ENCODE measurements at places on chromosomes 2 and 18.

DNA sequence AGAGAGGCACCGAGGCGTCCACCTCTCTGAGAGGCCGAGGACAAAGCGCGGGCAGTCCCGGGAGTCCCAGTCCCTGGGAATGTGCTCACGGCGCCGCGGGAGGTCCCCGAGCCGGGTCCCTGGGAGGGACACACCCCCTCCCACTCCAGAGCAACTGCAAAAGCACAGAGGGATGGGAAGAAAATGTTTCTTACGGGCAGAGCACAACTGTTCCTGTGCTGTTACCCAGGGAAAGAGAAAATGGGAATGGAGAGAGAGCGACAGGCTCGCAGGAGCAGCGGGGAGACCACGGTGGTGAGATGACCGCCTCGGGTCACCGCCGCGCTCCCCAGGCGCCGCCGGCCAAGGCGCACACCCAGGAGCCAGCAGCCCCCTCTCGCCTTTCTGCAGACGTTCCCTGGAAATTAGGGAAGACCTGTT is 1.2 kb upstream of the BCL11A start:
- DNase-seq = no peak

- no peak for DNase-seq
Observed at GRCh38 chr2:127599211-127599610, 46.7 kb upstream of the GPR17 start.

DNA sequence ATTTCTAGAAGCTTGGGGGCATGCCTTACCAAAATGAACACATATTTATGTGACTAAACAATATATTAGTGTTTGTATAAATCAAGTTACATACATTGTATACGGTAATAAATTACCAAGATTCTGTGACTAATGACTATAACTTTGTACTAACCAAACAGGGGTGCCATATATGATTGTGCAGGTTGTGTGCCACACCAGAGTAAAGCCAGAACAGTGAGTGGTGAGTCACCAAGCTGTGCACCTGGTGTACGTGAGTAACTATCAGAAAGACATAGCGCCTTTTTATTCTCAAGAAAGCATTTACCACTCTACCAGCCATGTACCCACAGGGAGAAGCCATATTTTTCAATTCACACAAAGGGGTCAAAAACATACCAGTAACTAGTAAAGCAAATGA is 453.2 kb upstream of the PIK3C3 start:
- no peak for DNase-seq

- DNase-seq = no peak
Observed at GRCh38 chr2:73072129-73072395, 550 bp upstream of the SFXN5 start.

GRCh38 chr2:12277241-12278034 is 439.3 kb upstream of the TRIB2 start:
- no peak for DNase-seq

- DNase-seq = no peak
Observed at GRCh38 chr2:144693179-144693578, 173.3 kb upstream of the ZEB2 start.

GRCh38 chr2:158511706-158512105 is 55.0 kb downstream of the PKP4 start:
- DNase-seq = no peak

DNA sequence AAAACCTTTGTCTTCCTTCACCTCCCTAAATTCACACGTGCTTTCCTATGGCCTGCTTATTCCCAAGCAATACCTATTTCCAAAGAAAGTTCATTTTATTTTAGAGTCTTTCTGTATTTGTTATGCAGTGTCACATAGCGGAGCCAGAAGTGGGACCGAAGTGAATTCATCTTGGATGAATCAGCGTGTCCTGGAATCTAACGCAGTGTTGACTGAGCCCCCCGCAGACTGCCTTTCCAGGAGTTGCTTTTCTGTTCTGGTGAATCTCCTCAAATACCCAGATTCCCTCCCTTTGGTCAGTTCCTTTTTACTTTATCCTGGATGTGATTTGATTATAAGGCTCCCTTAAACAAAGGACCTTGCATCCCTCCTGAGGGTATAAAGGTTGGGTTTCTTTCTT is 10.8 kb downstream of the ALPP start:
- DNase-seq = no peak

- DNase-seq = no peak
Observed at GRCh38 chr2:62765619-62766376, 60.3 kb downstream of the EHBP1 start.

- DNase-seq = no peak
Observed at GRCh38 chr2:132677661-132678060, 7.7 kb upstream of the LYPD1 start.

GRCh38 chr2:227365833-227366232 is 13.3 kb downstream of the TM4SF20 start:
- no peak for DNase-seq

- DNase-seq = no peak
Observed at GRCh38 chr18:23618862-23619387, 32.6 kb upstream of the NPC1 start.

DNA sequence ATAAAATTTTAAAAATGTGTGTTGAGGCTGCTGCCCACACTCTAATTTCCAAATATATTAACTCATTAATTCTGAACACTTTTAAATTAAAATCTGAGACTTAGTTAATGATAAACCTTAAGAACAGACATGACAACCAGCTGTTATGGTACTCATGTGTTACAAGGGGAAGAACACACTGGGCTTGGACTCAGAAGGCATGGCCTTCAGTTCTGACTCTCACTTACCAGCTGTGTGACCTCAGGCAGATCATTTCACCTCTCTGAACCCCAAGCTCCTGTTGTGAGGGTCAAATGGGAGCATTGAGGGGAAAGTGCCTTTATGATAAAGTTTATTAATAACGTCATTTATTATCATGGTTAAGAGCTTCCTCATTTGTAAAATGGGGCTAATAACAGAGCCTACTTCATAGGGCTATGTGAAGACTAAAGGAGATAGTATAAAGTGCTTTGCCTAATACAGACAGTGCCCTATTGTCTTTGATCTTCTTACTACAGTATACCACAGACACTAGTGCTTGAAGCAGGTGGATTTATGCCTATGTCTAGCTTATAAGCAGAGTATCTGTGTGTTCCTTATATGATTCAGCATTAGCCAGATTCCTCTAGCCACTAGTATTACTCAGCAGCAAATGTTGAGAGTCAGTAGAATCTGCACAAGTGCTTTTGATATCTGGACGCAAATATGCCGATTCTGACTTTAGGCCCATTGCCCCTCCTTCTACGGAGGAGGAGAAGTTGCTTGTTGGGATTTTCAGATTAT is 99.6 kb downstream of the SGPP2 start:
- no peak for DNase-seq

DNA sequence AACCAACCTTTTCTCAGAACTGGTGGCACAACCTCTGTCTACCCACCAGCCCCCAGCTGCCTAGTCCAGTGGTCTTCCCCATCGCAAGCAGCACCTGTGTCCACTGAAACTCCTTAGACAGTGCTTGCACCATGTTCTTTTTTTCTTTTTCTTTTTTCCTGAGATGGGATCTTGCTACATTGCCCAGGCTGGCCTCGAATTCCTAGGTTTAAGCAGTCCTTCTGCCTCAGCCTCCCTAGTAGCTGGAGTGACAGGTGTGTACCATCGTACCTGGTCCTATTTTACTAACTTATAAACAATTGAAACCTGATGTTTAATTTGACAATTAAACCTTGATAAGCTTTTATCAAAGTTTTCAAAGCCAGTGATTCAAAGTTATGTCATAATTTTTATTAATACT is 30.8 kb downstream of the SANBR start:
- no peak for DNase-seq

GRCh38 chr2:54380670-54381069 is 75.5 kb upstream of the SPTBN1 start:
- no peak for DNase-seq

- DNase-seq = no peak
Observed at GRCh38 chr2:179556425-179556824, 291.8 kb upstream of the SESTD1 start.

GRCh38 chr2:56266761-56267414 is 83.1 kb downstream of the CCDC85A start:
- DNase-seq = no peak

DNA sequence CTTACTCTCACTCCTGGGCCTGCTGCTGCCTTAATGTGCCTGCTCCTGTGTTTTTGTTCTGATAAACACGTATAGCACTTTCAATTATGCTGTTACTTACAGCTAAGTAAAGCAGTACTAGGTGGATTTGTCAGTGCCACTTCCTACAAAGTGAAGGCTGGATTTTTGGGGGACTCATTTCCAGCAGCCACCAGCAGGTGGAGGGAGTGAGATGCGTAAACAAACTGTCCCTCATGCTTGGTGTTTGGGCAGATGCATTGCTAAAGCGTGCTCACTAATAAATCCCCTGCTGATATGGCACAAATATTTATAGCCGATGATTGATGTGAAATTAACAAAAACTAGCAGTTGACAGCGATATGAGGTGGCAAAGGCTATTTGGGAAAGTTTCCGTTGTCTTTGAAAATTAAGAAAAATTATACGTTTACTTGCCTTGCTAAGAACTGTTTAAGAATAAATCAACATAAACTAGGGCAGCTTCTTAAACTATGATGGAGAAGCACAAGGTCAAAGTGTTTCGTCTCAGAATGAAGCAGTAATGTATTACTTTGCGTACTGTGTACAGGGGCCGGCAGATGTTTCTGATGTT is 101.7 kb downstream of the AGAP1 start:
- no peak for DNase-seq

DNA sequence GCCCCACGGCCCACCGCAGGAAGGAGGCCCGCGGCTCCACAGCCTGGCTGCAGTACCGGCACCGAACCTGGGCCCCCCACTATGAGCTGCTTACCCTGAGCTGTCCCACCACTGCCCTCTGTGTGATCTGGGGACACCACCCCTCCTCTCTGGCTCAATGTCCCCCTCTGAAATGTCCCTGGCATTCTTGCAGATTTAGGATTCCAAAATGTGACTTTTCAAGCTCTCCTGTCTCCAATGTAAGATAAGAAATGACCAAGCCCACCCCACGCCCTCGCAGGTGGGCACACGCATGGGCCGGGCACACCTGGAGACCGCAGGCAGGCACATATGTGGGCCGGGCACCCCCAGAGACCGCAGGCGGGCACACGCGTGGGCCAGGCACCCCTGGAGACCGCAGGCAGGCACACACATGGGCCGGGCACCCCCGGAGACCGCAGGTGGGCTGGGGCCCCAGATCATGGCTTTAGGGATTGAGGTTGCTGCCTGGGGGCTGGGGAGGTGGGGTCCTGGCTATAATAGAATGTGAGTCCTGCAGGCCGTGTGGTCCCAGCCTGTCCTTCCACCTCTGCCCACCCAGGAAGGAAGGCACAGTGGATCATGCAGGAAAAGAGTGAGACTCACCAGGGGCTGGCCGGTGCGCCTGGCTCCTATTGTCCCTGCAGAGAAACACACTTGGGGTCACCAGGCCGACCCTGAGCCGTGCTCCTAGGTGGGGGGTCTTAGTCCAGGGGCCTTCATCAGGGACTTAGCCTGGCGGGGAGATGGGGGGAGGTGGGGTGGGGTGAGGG is 7.2 kb downstream of the PDCD1 start:
- no peak for DNase-seq

DNA sequence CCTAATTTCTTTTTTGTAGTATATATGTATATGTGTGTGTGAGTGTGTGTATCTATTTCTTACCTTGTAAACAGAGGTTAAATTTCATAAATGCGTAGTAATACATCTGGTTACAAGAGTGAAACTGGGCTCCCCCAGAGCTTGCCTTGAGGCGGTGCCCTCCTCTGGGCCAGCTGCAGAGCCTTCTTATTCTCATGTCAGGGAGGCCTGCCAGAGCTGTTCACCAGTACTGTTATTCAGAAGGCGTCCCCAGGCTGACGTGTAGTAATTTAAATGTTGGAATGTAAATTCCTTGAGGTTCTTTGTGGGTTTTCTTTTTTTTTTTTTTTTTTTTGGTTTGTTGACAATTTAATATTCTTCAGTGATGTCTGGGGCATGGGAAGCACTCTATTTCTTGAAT is 11.2 kb downstream of the COPS8 start:
- no peak for DNase-seq

- no peak for DNase-seq
Observed at GRCh38 chr18:59233017-59233410, 13.1 kb downstream of the GRP start.

DNA sequence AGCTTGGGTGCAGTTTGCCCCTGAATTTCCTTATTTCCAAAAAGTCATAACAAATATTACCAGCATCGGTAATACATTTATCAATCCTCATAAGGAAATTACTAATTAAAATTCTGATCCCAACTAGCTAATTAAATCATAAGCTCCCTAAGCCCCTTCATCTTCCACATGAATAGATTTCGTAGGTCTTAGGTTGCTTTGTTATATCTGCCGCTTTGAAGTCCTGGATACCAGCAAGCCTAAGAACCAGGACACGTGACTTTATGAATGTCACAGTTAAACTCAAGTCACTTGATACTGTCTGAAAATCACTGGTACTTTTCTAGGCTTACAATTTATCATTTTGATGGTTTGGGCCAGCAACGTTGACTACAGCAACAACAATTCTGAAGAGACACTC is 134.8 kb upstream of the CAVIN2 start:
- no peak for DNase-seq

GRCh38 chr2:43142921-43143438 is 83.4 kb downstream of the ZFP36L2 start:
- DNase-seq = no peak

DNA sequence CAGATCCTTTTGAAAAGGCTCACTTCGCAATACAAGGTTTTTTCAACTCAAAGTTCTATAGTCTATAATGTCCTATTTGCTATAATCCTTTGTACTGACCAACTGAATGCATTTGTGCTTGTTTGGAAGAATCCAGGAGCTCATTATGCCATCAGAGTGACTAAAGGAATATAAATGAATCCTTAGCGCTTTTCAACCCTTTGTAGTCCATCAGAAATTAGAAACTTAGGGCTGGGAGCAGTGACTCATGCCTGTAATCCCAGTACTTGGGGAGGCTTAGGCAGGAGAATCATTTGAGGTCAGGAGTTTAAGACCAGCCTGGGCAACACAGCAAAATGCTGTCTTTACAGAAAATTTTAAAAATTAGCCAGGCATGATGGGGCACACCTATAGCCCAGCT is 330.2 kb upstream of the CHAC2 start:
- DNase-seq = no peak

GRCh38 chr2:3981446-3981987 is 278.1 kb downstream of the DCDC2C start:
- no peak for DNase-seq

DNA sequence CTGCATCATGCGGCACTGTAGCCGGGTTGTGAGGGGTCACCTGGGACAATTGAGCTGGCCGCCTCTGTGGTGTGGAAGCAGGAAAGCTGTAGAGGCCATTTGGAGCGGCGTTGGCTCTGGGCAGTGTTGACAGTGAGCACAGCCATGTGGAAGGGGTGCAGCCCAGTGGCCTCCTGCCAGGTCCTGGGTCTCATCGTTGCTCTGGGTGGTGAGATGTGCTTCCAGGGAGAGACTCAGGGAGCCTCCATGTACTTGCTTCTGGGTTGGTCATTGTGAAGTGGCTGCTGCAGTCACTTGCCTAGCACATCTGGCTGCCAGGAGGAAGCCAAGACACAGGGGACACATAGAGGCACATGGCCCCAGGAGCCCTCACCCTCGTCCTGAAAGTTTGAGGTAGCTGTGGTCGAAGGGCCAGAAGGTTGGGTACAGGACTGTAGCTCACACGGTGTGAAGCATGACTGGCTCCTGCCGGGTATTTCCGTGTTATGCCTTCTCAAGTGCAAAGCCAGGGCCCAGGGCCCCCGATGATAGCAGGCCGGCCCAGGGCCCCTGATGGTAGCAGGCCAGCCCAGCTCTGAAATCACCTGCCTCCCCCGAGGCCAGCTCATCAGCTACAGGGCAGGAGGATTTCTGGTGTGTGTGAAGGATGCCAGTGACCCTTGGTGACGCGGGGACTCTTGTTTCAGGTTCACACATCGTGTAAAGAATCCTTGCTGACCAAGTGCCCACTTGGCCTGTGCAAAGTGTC is 82.6 kb downstream of the DGKD start:
- DNase-seq = no peak

- DNase-seq = no peak
Observed at GRCh38 chr2:10304458-10305253, 2.0 kb downstream of the HPCAL1 start.

All from T-helper 9 cell (primary cell).